Stimulated activated CD8-positive, alpha-beta memory T cell treated with anti-CD3 and anti-CD28 coated beads, Interleukin-7, amount 100 ng/mL, for 1 hour (primary cell): ENCODE measurements at places on chromosomes 3 and 15.

- no peak for DNase-seq
These were observed 56.2 kb downstream of the B3GNT5 start for GRCh38 chr3:183309276-183309675.

- DNase-seq = no peak
These were observed 216.7 kb upstream of the CFAP20DC start for GRCh38 chr3:59266551-59266950.

DNA sequence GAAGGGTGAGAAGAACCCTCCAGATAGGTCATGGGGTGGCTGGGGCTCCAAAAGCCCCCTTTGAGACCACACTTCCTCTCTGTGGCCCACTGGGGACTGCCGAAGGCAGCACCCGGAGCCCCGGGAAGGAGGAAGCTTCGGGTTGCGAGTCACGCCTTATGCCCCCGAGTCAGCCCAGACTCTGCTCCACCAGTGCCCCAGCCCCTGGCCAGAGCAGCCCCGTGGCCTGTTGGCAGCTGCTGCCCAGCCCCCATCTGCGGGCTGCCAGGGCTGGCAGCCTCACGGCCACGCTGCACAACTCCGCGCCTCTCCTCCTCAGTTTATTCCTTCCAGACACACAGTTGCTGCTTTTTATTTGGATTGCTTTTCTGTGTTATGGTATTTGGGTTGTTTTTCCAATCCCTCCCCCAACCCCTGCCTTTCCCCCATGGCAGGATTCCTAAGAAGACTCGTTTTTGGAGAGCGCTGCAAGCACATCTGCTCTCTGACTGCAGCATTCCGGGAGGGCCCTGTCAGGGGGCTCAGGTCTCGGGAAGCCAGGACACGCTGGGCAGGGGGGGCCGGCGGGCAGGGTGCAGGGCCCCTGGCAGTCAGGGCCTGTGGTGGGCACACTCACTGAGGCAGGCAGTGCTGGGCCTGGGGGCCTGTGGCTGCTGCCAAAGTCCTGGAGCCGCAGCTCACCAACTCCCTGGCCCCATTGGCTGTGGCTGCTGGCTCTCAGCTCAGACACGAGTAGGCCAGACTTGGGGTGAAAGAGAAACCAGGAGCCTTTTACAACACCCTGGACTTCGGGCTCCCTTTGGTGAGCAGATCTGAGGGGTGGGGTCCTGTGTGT is 20.2 kb downstream of the MAGEF1 start:
- no peak for DNase-seq

- no peak for DNase-seq
These were observed 422.2 kb downstream of the TBC1D5 start for GRCh38 chr3:17320266-17320665.

GRCh38 chr15:61336026-61336638 is 107.0 kb upstream of the RORA start:
- DNase-seq = no peak

DNA sequence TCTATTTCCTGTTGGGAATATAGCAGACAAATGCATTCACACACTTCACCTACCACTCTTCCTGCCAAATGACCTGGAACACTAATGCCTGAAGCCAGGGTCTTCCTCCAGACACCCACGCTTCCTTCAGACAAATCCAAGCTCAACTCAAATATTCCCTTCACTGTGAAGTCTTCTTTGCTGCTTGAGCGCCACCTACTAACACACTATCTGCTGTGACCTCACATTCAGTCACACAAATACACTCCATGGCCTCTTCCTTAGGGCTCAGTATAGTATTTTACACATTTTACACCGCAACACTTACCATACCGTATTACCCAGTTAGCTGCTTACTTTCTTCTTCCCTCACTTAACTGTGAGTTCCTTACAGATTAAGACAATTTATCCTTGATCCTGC is 149.4 kb downstream of the SHOX2 start:
- no peak for DNase-seq

DNA sequence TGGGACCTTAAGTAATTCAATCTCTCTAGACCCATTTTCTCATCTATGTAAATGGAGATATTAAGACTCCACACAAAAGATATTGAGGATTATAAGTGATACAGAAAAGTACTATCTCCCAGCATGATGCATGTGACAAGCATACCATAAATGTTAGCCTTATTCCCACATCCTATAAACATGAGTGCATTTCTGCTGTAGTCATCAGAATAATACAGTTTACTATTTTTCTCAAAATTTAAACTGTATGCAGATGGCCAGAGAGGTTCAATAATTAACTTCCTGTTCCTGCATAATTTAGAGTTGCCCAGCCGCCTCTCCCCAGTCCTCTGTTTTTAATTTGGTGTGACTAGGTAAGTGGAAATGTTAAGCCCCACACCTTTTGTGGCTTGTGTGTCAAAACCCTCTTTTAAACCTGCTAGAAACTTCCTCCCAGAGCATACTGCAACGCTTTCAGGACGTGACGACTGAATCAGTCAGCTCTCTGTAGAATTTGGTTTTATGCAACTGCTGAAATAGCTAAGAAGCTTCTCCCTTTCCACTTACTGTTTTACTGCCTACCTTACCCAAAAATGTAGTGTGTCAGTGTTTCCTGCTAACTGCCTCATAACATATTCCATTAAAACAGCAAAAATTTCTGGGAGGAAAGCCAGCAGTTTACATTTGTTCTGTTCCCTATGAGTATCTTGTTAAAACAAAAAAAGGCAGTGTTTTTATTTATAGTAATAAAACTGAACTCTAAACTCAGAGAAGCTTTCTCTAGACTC is 1037.9 kb downstream of the EPHA3 start:
- DNase-seq = no peak
